SW 1271 (cell line): ENCODE measurements at places on chromosomes 3 and 15.
A peak's percentile ranks its signal among the peaks of the same experiment; 100 is the strongest.

GRCh38 chr15:90058308-90058707 lies 44.0 kb downstream of the IDH2 start:
- DNase-seq, result no peak

- no peak for DNase-seq
Observed at GRCh38 chr3:77039606-77040171, at the start of gene ROBO2. TSS of gene ROBO2 (plus strand) at chr3:77040099. CDS start at chr3:77040786, 687 bp downstream.

DNA sequence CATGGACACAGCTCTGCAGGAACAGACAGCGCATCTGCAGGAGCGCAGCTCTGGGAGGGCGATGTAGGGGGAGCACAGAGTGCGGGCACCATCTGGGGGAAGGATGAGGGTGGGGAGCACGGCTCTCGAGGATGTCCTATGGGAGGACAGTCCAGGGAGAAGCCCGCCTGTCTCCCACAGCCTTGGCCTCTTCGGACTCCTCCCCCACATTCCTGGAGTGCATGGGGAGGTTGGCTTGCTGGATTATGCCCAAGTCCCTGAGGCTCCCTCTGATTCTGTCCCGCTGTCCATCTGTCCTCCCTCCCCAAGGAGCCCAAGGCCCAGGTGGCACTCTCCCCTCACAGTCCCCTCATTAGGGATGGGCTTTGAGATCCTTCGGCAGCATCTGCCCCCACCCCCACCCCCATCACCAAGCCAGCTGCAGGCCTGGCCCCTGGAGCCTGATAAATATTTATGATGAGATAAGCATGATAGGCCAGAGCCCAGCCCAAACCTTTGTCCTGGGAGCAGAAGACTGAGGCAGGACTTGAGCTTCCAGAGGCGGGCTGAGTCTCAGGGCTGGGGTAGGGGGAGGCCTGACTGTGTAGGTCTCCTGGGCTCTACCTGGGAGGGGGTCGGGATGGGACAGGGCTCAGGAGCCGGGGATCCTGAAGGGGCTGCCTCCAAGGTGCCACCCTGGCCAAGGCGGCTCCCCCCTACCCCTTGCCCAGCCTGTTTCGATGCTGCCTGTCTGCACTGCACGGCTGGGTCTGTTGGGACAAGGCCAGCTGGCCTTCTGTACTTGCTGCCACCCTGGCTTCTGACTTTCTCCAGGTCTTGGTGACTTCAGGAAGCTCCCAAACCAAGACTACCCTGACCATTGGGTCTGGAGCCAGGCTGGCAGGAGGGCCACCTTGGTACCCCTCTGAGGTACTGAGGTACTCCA lies 28.6 kb upstream of the SEMA3F start:
- no peak for DNase-seq

GRCh38 chr15:86159468-86159867 lies 79.8 kb downstream of the AGBL1 start:
- DNase-seq, result no peak

DNA sequence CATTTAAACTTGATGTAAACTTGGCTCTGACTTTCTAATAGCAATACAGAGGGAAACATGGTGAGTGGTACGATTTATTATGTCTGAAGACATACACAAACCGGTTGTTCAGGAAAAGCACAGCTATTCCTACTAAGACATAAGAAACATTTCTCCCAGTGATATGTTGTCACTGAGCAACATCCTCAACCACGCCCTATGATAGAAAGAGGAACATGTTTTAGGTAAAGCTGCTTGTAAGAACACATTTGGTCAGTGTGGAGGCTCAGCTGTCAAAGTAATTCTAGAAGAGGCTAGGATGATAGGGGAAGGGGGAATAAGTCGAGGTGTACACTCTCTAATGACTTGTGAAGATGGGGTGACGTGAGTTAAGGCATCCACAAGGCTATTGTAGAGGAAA lies 42.7 kb upstream of the B3GNT5 start:
- no peak for DNase-seq

- no peak for DNase-seq
Observed at GRCh38 chr3:136235545-136235944, 14.6 kb upstream of the PCCB start.

DNA sequence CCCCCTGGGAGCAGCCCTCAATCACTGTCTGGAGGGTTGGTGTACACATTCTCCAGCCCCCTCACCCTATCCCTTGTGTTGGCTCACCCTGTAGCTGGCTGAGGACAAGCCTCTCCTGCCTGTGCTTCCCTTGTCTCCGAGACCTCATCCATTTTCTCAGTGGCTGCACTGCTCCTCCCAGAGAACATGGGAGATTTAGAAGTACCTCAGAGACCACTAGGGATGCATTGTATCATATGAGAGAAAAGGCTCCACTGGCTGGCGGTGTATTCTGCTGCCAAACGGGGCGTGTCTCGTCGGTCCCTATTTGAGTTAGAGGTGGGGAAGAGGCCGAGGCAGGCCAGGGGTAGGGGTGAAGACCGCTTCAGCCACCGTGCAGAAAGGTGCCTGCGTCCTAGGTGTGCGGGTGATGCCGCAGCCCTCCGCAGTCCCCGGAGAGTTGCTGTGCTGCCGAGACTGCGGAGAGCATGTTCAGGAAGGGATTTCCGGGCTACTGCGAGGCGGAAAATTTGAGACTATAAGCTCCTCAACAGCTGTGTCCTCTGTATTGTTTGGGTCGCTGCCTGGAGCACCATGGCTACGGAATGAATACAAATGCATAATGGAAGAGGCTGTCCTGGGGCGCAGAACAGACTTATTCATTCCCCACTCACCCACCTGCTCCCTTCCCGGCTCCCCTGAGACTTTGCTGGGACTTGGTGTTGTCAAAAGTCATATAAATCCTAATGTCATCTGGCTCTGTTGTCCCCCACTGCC lies 43.8 kb downstream of the SPSB4 start:
- DNase-seq, result no peak

- DNase-seq, result no peak
Observed at GRCh38 chr3:189286188-189286587, 114.4 kb downstream of the TPRG1 start.

- no peak for DNase-seq
Observed at GRCh38 chr3:69764861-69765260, 25.6 kb downstream of the MITF start.

DNA sequence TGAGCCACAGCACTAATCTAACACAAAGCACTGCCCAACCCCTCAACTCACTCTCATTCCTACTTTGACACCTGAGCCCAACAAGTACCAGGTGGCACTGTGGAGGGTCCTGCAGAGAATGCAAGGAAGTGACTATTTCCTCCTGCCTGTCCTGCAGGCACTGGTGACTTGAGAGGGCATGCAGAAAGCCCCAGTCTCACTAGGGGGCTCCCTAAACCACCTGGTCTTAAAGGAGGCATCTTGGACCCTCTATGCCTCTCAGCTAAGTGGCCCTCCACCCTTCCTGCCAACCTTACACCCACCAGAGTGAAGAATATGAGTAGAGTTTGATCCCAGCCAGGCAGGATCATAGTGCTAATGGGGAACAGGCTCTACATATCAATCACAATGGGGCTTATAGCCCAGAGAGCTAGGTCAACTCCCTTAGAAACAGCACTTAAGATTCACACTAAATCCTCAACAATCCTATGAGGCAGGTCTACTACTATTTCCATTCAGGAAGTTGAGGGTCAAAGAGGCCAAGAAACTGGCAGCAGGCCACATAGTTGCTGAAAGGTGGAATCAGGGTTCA lies 15.2 kb downstream of the TRAIP start:
- no peak for DNase-seq

DNA sequence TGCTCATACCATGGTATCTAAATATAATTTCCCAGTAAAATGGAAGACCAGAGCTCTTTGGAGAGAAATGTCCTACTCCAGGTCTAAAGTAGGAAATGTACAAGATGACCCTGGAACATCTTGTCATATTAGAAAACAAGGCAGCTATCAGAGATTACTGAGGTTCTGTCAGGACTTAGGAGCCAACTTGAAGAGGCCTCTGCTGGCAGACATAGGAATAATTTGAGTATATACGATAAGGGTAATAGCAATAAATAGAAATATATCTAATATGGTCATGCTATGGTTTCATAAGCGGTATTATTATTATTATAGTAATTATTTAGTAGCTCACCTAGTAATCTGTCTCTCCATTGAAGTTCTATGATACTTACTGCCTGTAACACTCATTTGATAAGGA lies 224.2 kb downstream of the SOX2 start:
- DNase-seq, result no peak

- no peak for DNase-seq
Observed at GRCh38 chr15:78842519-78842918, 30.2 kb upstream of the MORF4L1 start.

GRCh38 chr3:58556001-58556400 lies 19.0 kb upstream of the ACOX2 start:
- DNase-seq, result no peak

DNA sequence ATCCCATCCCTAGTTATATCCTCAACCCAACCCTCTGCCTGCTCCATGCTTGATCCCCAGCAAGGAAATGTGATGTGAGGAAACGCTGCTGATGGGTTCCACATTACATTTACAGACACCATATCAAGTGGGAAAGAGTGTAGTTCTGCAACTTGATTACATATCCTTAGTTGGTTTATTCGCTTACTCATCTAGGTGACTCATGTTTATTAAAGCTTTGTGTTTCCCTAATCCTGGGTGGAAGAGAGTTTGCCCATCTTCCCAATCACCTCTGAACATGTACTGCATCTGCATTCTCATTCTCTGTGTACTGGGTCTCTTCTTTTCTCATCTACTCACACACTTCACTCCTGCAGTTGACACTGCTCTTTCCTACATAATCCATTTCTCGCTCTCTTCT lies 91.7 kb upstream of the PDZRN3 start:
- DNase-seq, result no peak

- no peak for DNase-seq
Observed at GRCh38 chr3:127072221-127072771, 89.4 kb downstream of the PLXNA1 start.

GRCh38 chr15:77825546-77825945 lies 192.8 kb upstream of the LINGO1 start:
- no peak for DNase-seq

DNA sequence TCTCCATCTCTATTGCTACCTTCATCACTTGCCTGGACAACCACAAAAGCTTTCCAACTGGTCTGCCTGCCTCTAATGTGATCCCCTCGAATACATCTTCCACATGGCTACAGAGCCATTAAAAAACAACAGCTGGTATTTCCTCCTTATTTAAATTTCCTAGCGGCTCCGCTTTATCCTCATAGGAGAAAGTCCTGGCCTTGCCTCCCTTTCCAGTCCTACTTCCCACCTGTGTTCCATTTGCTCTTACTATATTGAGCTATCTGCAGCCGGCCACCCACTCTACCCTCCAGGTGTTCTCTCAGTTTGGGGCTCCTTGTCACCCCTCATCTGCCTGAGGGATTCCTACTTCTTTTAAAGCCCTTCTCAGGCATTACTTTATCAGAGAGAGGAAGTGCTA lies 49.7 kb upstream of the TSPAN3 start:
- DNase-seq, result no peak

DNA sequence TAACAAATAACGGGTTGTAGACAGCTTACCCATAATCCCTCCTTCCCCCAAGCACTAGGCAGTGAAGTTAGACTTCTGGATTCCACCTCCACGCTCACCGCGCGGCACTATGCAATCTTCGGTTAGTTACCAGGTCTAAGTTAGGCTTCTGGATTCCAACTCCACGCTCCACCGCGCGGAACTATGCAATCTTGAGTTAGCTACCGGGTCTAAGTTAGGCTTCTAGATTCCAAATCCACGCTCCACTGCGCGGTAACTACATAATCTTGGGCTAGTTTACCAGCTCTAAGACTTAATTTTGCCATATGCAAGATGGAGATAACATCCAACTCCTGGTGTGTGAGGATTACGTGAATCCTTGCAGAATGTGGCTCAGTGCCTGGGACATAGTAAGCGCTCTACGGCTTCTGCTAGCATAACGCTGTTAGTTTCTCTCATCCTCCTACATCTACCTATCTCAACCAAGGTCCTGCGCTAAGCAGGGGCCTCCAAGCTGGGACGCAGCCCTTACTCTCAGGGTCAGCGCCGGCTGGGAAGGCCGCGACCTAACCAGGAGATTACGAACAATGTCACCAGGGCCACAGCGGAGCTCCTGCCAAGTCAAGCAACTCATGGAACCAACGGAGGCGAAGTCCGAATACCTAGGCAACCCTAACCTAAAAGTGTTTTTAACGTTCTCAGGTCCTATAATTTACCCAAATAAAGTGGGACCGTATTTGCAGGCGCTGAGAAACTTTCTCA lies 497 bp upstream of the RPLP1 start:
- DNase-seq, result no peak

DNA sequence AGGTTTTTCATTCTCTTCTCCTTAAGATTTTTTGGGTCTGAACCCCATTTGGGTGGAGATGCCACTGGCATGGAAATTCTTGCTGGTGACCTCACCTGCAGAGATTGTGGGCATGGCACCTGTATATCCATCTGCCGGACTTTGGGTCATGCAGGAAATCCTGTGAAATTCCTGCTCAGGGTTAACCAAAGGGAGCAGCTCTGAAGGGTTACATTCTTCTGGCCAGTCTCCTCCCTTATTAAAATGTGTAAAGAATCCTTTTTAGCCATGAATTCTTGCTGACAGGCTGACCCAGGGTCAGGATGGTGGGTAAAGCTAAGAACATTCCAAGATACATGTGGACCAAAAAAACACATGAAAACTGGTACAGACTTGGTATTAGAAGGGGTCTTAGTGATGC lies 27.4 kb downstream of the ARHGEF26 start:
- no peak for DNase-seq

GRCh38 chr3:120637851-120638559 lies 41.9 kb downstream of the NDUFB4 start:
- no peak for DNase-seq

- DNase-seq, result no peak
Observed at GRCh38 chr3:57778494-57778893, 22.4 kb downstream of the SLMAP start.

- no peak for DNase-seq
Observed at GRCh38 chr15:68401496-68402431, 30.2 kb downstream of the ITGA11 start.

DNA sequence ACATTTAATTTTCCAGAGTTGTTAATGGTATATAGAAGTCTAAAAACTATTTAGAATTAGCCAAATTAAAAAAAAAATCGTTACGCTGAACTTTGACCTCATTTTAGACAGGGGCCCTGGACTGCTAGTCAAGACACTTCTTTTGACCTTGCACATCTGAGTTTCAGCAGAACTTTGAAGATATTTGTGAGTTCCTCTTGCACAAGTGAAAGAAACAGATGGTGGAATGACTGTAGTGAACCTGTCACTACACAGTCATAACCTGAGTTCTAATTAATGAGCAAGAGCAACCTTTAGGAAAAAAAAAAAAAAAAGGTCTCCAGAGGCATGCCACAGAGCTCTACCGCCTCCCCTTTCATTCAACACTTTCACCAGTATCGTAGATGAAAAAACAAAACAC lies 5.3 kb downstream of the MYO5C start:
- DNase-seq, result no peak

GRCh38 chr3:127744875-127745274 lies 72.1 kb downstream of the ABTB1 start:
- no peak for DNase-seq

GRCh38 chr3:184239221-184239620 lies 9.5 kb downstream of the ALG3 start:
- DNase-seq, result no peak

GRCh38 chr15:48358229-48359152 lies 27.3 kb downstream of the DUT start:
- peak; percentile 25 for DNase-seq

GRCh38 chr3:151686257-151686656 lies 47.5 kb upstream of the AADACL2 start:
- DNase-seq, result no peak
